ENCODE measurements at places on chromosomes 11 and 22. TPM values are rescaled to one million over a fixed set of nuclear protein-coding genes. Genes with fewer than 3 reads are reported as not detected.

GDPD4 gene
- not detected for total RNA-seq

ARHGAP8 gene
- 0.54 TPM for total RNA-seq

PGR gene
- total RNA-seq: under 0.01 TPM

C11orf91 gene
- total RNA-seq: not detected

PHLDA2 gene
- total RNA-seq: 1.1 TPM

DEFB131B gene
- not detected for total RNA-seq

RBMXL2 gene
- total RNA-seq: under 0.01 TPM

SLC16A8 gene
- total RNA-seq: under 0.01 TPM

NCF4 gene
- 108 TPM for total RNA-seq

TTC9C gene
- 30.4 TPM for total RNA-seq

WNT11 gene
- 1.6 TPM for total RNA-seq

OR51E1 gene
- total RNA-seq: not detected

ARHGAP1 gene
- 50.4 TPM for total RNA-seq

SCGB1A1 gene
- total RNA-seq: not detected

RFPL2 gene
- not detected for total RNA-seq

GLB1L3 gene
- under 0.01 TPM for total RNA-seq
